ENCODE measurements at places on chromosomes 12 and 14. TPM values are rescaled to one million over a fixed set of nuclear protein-coding genes. Genes with fewer than 3 reads are reported as not detected.
A peak's percentile ranks its signal among the peaks of the same experiment; 100 is the strongest.

The BEGAIN gene
- total RNA-seq = 4.2 TPM

The IL31 gene
- total RNA-seq = not detected

GRCh38 chr14:103830511-103831270, 16.7 kb downstream of the PPP1R13B start:
- no peak for DNase-seq

DNA sequence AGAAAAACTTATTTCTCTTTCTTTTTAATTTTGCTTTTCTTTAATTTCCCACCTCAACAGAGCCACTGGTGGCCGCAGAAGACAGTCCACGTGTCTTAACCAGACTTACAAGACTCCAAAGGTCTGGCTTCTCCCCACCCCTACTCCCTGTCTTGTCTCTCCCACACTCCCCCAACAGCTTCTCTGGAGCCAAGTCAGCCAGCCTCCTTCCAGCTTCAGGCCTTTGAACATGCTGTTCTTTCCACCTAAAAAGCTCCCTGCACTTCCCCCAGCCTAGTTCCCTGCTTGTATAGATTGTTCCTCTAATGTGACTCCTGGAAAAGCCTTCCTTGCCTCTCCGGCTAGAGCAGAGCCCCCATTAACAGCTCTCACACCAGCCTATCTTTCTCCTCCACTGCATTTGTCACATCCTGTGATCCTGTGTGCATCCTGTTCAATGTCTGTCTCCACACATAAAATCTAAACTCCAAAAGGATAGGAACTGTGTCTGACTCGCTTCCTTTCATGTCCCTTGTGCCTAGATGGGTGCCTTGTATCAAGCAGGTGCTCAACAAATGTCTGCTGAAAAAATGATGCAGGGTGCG, 7.8 kb upstream of the DYNLL1 start:
- DNase-seq = no peak

- DNase-seq = no peak
These were observed 6.1 kb upstream of the PSMA6 start for GRCh38 chr14:35286003-35286600.

DNA sequence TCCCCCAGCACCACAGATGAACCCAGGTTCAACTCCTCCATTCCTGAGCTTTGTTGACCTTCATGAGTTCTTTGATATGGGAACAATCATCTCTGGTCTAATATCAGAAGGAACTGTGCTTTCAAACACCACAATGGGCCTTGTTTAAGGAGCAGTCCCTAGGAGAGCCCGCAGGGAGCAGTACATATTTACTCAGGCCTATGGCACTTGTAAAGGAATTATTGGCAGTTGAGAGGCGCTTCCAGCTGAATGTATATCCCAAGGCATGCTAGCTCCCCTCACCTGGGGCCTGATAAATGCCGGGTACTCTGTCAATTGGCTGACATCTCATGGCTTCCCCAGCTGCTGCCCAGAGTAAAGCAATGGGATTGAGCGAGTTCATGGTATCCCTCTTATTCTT, 76.2 kb downstream of the ZFP36L1 start:
- no peak for DNase-seq

DNA sequence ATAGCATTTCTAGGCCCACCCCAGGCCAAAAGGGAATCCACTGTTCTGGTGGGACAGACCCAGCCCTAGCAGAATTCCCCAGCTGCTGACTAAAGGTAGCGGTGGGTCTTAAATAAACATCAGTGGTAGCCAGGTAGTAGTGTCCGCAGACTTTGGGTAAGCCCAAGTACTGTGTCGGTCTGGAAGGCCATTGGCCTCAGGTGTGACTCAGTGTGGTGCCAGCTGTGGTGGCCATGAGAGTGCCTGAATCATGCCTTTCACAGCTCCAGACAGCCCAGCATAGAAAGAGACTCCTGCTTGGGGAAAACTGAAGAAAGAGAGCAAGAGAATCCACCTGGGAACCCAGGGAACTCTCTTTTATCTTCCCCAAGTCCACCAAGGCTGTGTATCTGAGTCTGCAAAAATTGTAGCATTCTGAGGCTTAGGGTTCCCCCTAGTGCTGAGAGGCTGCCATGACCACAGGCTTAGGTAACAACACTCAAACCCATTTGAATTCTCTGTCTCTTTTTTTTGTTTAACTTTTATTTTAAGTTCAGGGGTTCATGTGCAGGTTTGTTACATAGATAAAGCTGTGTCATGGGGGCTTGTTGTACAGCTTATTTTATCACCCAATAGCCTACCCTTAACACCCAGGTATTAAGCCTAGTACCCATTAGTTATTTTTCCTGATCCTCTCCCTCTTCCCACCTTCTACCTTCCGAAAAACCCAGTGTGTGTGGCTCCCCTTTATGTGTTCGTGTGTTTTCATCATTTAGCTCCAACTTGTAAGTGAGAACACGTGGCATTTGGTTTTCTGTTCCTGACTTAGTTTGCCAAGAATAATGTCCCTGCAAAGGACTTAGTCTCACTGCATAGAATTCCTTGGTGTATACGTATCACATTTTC, 16.7 kb upstream of the CD163L1 start:
- peak; percentile 54 for DNase-seq

DNA sequence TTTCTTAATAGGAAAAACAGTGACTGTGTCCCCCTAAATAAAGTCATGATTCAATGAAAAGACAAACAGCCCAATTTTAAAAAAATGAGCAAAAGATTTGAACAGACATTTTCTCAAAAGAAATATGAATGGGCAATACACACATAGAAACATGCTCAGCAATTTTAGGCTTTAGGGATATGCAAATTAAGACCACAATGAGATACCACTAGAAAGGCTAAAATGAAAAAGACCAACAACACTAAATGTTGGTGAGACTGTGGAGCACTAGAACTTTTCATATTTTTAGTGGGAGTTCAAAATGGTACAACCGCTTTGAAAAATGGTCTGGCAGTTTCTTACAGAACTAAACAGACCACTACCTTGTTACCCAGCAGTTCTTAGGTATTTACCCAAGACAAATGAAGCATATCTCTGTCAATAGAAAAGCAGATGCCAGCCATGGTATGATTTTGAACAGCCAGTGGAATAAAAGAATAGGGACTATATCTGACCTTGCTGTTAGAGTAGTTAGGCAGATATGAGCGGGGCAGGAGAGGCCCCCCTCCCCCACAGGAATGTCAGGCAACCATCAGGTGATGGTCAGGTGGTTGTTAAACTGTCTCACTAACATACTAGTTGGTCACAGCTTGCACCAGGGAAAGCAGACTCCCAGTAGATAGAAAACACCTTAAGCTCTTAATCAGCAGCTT, 108.8 kb downstream of the PRKCH start:
- no peak for DNase-seq

All from ureter (tissue), 1 donor.